ENCODE measurements at places on chromosomes 3 and 15. TPM values are rescaled to one million over a fixed set of nuclear protein-coding genes. Genes with fewer than 3 reads are reported as not detected.

The FEZF2 gene
- total RNA-seq: not detected

DNA sequence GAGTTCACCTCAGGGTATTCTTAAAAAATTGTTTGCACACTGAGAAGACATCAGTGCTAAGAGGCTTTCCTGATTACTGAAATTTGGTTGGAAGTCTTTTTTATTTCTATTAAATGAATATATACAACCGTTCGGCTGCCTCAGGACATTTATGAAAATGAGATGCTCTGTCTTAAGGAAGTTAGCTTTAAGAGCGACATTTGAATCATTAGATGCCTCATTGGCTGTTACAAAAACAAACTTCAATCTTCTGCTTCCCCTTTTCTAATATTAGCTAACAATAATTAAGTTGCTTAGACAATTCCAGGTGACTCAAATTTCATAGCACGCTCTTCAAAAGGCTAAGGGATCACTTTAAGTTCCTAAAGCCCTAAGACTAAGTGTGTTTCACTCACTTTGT, 673.7 kb downstream of the FHIT start:
- no peak for DNase-seq

DNA sequence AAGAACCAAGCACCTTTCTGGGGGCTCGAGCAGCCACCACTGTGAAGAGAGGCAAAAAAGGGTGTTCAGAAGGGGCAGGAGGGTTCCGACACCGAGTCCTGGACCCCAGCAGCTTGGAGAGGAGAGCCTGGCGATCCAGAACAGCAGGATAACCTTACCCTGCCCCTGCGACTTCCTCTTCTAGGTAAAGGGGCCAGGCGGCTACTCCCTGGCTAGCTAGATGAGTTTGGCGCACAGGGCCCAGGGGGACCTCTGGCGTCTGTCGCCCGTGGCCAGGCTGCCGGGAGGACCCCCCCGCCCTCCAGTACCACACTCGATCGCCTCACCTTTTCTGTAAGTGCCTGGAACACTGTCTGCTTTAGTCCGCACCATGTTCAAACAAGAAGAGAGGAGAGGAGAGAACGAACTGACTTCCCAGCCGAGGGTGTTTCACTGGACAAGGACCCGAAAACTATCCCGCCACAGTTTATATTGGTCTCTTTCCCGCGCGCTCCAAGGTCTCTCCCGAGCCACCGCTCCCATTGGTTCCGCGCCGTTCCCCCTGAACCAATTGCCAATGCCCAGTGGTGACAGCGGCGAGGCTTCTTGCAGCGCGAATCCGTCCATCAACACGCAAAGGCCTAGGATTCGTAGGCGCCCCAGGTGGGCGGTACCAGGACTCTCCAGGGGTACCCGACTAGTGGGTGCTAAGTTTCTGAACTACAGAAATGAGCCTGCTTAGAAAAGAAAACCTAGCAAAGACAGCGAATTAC, at the start of gene PCLAF:
Gene PCLAF, minus strand, starts transcription at position 442 of the 752 bp plus-strand sequence. Its CDS starts 70 bp downstream, at position 372.
- DNase-seq: peak; percentile 96

- no peak for DNase-seq
These were observed 61.7 kb downstream of the B3GALNT1 start for GRCh38 chr3:161043336-161044035.

The RBP2 gene
- total RNA-seq: not detected

The CLDN16 gene
- 0.15 TPM for total RNA-seq

The IL5RA gene
- total RNA-seq: 2.3 TPM

The LYSMD2 gene
- total RNA-seq: 9.2 TPM

DNA sequence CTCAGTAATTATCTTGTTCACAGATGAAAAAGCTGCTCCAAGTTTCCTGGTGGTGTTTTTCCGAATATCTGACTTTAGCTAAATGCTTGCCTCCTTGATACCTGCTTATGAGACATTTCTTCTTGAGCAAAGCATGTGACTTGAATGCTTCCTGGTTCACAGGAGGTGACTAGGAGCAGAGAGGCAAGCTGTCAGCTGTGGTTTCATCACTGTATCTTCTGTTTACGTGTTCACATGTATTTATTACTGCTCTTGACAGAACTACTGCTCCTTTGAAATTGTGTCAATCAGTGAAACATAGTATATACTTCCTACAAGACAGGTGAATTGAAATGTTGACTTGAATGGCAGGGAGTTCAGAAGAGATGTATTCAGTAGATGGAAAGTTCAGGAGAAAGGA, 8.9 kb upstream of the SPPL2A start:
- DNase-seq: no peak

GRCh38 chr3:131233900-131234668, 147.5 kb upstream of the NUDT16 start:
- no peak for DNase-seq

The KY gene
- total RNA-seq: 0.21 TPM
